Activated T-helper 17 cell treated with anti-CD3 and anti-CD28 coated beads, Interleukin-2, amount 50 U/mL, for 72 hours (primary cell): ENCODE measurements at places on chromosomes 7 and 10.

DNA sequence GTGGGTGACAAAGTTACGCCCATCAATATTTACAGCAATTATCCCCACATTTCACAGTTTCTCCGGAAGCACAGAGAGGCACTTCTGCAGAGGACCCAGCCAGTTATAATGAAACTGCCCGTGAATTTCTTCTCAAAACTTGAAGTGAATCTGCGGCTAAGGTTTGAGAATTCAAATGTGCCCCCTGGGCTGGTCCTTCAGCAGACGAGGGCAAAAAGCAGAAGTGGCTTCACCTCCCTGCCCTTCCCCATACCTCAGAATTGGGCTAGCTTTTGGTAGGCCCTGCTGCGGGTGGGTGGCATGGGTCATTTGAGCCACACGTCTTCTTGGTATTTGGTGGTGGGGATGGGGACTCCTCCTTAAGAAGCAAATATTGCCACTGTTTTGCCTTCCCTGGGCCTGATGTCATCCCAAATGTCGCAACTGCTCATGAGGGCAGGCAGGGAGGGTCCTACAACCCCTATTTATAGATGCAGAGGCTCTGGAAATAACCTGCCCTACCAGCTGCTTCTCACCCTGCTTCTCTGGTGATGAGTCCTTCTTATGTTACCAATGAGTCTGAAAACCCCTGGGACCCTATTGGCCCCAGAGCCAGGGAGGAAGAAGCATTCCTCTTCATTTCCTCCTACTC lies 16.6 kb upstream of the WDFY4 start:
- H3K4me1 ChIP-seq: no peaks in the 10 kb centered on the region
- no peaks in the 10 kb centered on the region for H3K36me3 ChIP-seq
- no peak for ATAC-seq
- no peak overlapping the region for H3K4me3 ChIP-seq
- H3K27ac ChIP-seq: no peak overlapping the region

- peaks cover 27% of the 10 kb centered on the region for H3K4me1 ChIP-seq
- H3K27me3 ChIP-seq: no peaks in the 10 kb centered on the region
- H3K36me3 ChIP-seq: peaks cover 2% of the 10 kb centered on the region
- H3K4me3 ChIP-seq: peak overlapping the region; percentile 71
- peak overlapping the region; percentile 72 for H3K27ac ChIP-seq
- no peak for ATAC-seq
Measured at GRCh38 chr10:74058071-74058470, 60.2 kb downstream of the VCL start.

DNA sequence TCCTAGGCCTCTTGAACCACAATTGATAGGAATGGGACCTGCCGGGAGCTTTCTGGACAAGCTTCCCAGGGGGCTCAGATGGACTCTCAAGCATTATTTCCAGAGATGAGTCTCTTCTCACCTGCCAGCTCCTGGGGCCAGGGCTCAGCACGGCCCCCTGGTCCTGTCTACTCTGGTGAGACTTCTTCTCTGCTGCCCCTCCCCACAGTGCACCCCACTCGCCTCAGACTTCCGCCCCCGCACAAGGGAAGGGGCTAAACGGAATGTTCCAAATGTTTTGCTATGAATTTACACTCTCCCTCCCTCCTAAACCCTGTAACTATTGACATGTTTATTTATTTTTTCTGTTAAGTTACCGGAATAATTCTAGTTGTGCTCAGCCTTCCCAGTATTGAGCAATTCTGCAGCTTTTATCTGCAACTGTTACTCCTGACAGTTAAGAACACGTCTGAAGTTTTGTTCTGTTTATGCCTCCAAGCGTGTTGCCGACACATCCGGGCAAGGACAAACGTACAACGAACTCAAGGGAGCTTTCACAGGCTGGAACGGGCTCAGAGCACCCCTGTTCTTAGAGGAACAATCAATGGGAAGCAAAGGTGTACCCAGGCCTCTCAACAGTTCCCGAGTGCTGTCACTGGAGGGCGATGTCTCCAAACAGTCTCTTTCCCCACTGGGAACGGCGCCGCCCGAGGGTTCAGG lies 55.2 kb downstream of the FHIP2A start:
- no peak overlapping the region for H3K27ac ChIP-seq
- peaks cover 5% of the 10 kb centered on the region for H3K4me1 ChIP-seq
- ATAC-seq: peak; percentile 86

GRCh38 chr10:103855424-103855823 lies at the start of gene SH3PXD2A:
Gene SH3PXD2A (minus strand): TSS chr10:103855576. CDS start chr10:103855266, 310 bp downstream.
- H3K4me1 ChIP-seq: peaks cover 8% of the 10 kb centered on the region
- H3K4me3 ChIP-seq: peak within 1 kb of the TSS; percentile 82
- ATAC-seq: peak; percentile 50
- no peaks in the 10 kb centered on the region for H3K36me3 ChIP-seq
- no peak within 1 kb of the TSS for H3K27ac ChIP-seq

DNA sequence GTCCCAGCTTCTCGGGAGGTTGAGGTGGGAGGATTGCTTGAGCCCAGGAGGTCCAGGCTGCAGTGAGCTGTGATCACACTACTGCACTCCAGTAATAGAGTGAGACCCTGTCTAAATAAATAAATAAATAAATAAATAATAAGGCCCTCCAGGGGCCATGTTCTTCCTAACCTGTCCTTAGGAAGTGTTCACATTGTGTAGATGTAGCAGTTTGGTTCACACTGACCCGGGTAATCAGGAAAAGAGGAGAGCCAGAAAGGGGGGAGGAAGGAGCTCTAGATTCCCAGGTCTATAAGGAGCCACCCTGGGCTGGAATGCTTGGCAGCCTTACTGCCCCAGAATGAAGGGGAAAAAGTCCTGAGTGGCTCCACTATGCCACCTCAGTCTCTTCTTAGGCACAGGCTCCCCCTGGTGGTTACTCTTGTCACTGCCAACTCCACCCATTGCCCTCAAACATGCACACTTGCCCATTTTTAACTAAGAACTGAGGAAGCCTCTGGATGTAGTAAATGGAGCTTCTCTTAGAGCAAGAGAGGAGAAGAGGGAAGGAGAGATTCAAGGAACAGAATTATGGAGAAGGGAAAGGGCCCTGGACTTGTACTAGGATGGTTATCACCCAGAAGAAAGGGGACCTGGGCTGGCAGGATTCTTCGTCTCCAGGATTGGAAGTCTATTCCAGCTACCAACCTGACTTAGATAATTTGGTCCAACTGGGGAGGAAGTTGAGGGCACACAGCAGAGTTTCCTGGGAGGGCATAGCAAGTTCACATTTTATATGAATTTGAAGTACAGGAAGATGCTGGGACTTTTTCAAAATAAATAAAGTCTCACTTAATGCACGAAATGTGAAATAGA lies 7.8 kb downstream of the HPS6 start:
- H3K27me3 ChIP-seq: no peaks in the 10 kb centered on the region
- H3K27ac ChIP-seq: peak overlapping the region; percentile 53
- H3K36me3 ChIP-seq: no peaks in the 10 kb centered on the region
- no peak overlapping the region for H3K4me3 ChIP-seq

- peaks cover 8% of the 10 kb centered on the region for H3K4me1 ChIP-seq
- peak; percentile 89 for ATAC-seq
- no peaks in the 10 kb centered on the region for H3K36me3 ChIP-seq
- no peak overlapping the region for H3K4me3 ChIP-seq
- peaks cover 12% of the 10 kb centered on the region for H3K27me3 ChIP-seq
Measured at GRCh38 chr10:33509231-33509831, 174.9 kb upstream of the NRP1 start.

GRCh38 chr10:119735451-119735850 lies 9.6 kb downstream of the INPP5F start:
- no peak overlapping the region for H3K27ac ChIP-seq
- peaks cover 19% of the 10 kb centered on the region for H3K4me1 ChIP-seq
- ATAC-seq: no peak
- H3K4me3 ChIP-seq: no peak overlapping the region
- H3K36me3 ChIP-seq: peaks cover 15% of the 10 kb centered on the region

GRCh38 chr10:105188737-105189462 lies 547.8 kb downstream of the SORCS3 start:
- no peaks in the 10 kb centered on the region for H3K4me1 ChIP-seq
- ATAC-seq: no peak
- H3K4me3 ChIP-seq: no peak overlapping the region
- peaks cover 6% of the 10 kb centered on the region for H3K27me3 ChIP-seq

DNA sequence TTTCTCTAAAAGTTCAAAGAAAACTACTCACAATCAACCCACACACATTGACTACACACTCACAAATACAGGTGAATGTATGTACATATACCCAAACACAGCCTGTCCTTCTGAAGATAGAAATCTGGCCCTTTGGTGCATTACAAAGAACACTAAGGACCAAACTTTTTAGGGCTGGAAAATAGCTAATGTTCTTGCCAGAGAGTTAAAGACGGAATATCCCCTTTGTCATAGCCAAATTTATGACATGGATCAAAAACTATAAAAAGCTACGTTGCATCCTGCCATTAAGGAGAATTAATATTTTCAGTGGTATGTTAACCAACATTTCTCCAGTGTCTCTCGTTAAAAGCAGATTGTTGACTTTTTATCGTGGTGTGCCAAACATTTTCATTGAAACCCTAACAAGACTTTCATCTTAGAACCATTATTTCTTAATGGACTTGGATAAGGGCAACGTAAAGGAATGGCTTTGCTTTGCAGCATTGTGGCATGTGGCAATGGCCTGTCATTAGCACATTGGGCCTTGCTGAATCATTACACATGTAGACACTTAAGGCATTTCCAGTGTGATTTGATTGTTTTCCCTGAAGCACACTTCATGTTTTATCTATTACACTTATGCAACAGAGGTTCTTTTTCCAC lies 150.9 kb upstream of the MEOX2 start:
- no peak for ATAC-seq
- no peaks in the 10 kb centered on the region for H3K36me3 ChIP-seq
- H3K4me1 ChIP-seq: no peaks in the 10 kb centered on the region

DNA sequence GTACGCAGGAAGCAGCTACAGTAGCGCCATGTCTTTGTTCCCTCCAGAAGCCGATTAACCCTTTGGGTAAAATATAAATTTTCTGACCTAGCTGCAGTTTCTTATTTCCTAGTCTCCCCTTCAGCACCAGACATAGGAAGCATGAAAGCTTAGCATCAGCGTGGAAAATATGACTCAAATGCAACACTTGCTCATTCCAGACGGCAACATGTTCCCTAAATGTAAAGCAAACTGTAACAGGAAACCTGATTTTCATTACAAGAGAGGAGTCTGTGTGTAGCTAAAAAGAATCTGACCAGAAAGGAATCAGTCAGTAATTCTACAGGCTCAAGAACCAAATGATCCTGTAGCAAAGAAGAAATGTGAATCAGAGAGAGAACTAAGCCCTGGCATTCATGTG lies 219.2 kb downstream of the C7orf25 start:
- H3K27ac ChIP-seq: no peak overlapping the region
- no peaks in the 10 kb centered on the region for H3K27me3 ChIP-seq
- no peak overlapping the region for H3K4me3 ChIP-seq
- no peak for ATAC-seq
- no peaks in the 10 kb centered on the region for H3K4me1 ChIP-seq

- H3K4me3 ChIP-seq: peak overlapping the region; percentile 93
- H3K27ac ChIP-seq: peak overlapping the region; percentile 99
- no peaks in the 10 kb centered on the region for H3K27me3 ChIP-seq
- peaks cover 36% of the 10 kb centered on the region for H3K36me3 ChIP-seq
- H3K4me1 ChIP-seq: peaks cover 14% of the 10 kb centered on the region
- ATAC-seq: peak; percentile 78
Measured at GRCh38 chr10:84138478-84139125, 707 bp upstream of the GHITM start.
